ENCODE measurements at places on chromosomes 12 and 14. TPM values are rescaled to one million over a fixed set of nuclear protein-coding genes. Genes with fewer than 3 reads are reported as not detected.

DNA sequence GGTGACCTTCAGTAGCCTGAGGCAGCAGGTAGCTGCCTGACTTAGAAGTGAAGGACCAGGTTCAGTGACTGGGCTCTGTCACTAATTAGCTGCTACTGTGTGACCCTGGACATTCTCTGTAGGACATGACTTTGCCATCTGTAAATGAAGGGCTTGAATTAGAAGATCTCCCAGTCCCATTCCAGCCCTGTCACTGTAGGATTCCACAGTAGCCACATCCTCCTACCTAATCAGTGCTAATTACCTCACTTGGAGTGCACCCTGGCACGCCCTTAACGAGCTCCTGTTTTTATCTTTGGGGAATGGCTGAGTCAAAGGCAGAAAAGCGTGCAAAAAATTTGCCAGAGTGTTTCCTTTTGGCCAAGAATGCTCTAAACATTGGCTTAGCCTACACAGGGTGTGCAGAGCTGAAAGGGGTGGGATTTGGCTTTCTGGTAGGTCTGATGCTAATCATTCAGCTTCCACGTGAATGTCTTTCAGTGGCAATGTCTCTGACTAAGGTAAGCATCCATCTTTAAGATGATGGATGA, 6.8 kb downstream of the NTF3 start:
- no peaks in the 10 kb centered on the region for H3K4me1 ChIP-seq
- peaks cover 30% of the 10 kb centered on the region for H3K27me3 ChIP-seq
- no peak for DNase-seq
- no peaks in the 10 kb centered on the region for H3K36me3 ChIP-seq
- no peak overlapping the region for H3K27ac ChIP-seq
- no peak overlapping the region for H3K4me3 ChIP-seq

GRCh38 chr14:88030079-88030478, 25.1 kb downstream of the GPR65 start:
- no peak for DNase-seq
- no peak overlapping the region for H3K27ac ChIP-seq
- peaks cover 30% of the 10 kb centered on the region for H3K4me1 ChIP-seq
- H3K36me3 ChIP-seq, result no peaks in the 10 kb centered on the region

DNA sequence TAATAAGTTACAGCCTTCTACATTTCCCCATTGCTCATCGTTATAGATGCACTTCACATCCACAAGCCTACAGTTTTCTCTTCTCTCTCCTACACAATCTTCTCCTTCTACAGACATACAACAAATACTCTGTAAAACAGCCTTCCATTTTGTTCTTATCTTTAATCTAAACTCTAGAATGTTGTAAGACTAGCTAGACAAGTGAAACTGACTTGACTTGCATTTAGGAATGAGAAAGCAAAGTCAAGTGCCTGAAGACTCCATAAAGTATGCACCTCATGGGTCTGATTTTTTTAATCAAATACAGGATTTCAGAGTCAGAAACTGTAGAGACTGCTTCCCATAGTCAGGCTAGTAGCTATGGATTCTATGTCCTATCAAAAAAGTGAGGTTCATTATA, 190.3 kb downstream of the KLHL28 start:
- no peak for DNase-seq
- no peaks in the 10 kb centered on the region for H3K4me1 ChIP-seq
- H3K4me3 ChIP-seq, result no peak overlapping the region
- no peaks in the 10 kb centered on the region for H3K27me3 ChIP-seq

GRCh38 chr14:89607453-89607852, 190.4 kb upstream of the FOXN3 start:
- peaks cover 18% of the 10 kb centered on the region for H3K4me1 ChIP-seq
- H3K36me3 ChIP-seq, result peaks cover 2% of the 10 kb centered on the region
- no peaks in the 10 kb centered on the region for H3K27me3 ChIP-seq
- no peak for DNase-seq
- H3K4me3 ChIP-seq, result no peak overlapping the region
- H3K27ac ChIP-seq, result no peak overlapping the region

- no peaks in the 10 kb centered on the region for H3K36me3 ChIP-seq
- no peak overlapping the region for H3K4me3 ChIP-seq
- DNase-seq, result no peak
- H3K27me3 ChIP-seq, result no peaks in the 10 kb centered on the region
These were observed 42.3 kb downstream of the NPAS3 start for GRCh38 chr14:32980902-32981501.

DNA sequence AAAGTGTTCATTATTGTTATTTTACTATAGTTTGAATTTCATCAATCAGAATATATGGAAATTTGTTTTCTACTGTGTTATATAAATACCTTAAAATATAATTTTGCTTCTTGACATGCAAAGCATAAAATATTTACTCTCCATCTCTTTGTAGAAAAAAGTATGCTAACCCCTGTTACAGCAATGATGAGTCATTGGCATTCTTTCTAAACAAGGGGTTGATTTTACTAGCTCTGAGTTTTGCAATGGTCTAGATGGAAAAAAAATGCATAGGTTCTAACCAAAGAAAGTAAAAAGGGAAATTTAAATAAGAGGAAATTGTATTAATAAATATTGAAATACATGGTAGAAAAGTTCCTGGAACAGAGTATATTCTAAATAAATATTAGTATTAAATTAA, 990.2 kb upstream of the ATXN7L3B start:
- H3K27me3 ChIP-seq, result no peaks in the 10 kb centered on the region
- H3K4me3 ChIP-seq, result no peak overlapping the region
- no peak for DNase-seq
- no peaks in the 10 kb centered on the region for H3K4me1 ChIP-seq

DNA sequence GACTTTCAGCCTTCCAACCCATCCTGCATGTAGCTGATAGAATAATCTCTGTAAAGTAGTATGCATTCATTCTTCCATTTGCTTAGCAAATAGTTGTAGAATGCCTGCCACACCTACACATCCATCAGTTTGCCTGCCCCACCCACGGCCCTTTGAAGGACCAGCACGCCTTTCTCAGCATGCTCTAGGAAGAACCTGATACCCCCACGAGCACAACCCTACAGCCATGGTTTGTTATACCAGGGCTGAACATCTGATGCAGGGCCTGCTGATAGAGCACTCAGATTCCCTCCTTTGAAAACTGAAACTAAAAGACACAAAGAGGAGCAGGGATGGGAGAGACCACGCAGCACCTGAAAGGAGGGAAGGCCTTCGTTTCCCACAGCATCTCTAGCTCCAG, 205.1 kb downstream of the ANO2 start:
- peaks cover 8% of the 10 kb centered on the region for H3K27me3 ChIP-seq
- DNase-seq, result no peak
- H3K27ac ChIP-seq, result no peak overlapping the region
- no peaks in the 10 kb centered on the region for H3K4me1 ChIP-seq

DNA sequence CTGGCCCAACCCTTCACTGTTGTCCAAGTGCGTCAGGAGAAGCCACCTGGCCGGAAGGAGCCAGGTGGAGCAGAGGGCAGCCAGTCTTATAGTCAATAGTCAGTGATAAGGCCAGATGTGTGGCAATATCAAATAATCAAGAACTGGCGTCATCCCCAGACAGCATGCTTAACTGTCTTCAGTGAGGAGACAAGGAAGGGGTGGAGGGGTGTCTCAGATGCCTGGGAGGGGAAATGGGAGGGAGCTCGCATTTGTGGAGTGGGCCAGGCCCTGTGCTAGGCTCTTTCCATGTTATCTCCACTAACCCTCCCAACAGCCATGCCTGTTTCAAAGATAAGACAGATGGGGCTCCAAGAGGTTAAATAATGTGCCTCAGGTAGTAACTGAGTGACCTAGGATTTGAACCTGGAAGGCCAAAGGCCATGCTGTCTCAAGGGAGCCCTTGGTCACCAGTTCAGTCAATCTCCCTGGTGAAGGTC, 48.9 kb upstream of the FOS start:
- DNase-seq, result no peak
- no peaks in the 10 kb centered on the region for H3K27me3 ChIP-seq
- H3K27ac ChIP-seq, result peak overlapping the region; percentile 55
- peaks cover 58% of the 10 kb centered on the region for H3K4me1 ChIP-seq

- no peak overlapping the region for H3K27ac ChIP-seq
- H3K4me3 ChIP-seq, result no peak overlapping the region
- DNase-seq, result no peak
- H3K36me3 ChIP-seq, result no peaks in the 10 kb centered on the region
- H3K27me3 ChIP-seq, result no peaks in the 10 kb centered on the region
These were observed 4.2 kb upstream of the TMEM30B start for GRCh38 chr14:61285364-61285763.

DNA sequence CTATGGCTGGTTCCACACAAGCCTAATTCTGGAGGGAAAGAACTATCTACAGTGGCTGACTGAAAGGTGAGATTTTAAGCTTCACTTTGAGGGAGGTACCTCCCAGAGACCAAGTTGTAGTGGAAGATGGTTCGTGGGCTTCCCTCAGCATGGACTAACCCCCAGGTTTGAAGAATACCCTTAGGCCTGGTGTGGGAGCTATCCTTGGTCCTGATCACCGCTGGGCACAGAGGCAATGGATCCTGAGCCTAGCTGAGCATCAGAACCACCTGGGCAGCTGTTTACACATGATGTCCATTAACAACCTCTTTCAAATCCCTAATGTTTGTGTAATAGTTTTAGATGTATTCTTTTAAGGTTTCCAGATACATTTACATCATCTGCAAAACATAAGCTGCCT, 10.3 kb downstream of the DAO start:
- DNase-seq, result no peak
- H3K27me3 ChIP-seq, result no peaks in the 10 kb centered on the region
- H3K27ac ChIP-seq, result no peak overlapping the region
- H3K4me1 ChIP-seq, result no peaks in the 10 kb centered on the region

- peaks cover 19% of the 10 kb centered on the region for H3K4me1 ChIP-seq
- H3K4me3 ChIP-seq, result no peak overlapping the region
- no peak for DNase-seq
- no peaks in the 10 kb centered on the region for H3K36me3 ChIP-seq
These were observed 420.9 kb downstream of the PCNX1 start for GRCh38 chr14:71328183-71328582.

GRCh38 chr12:58433959-58434358, 486.3 kb downstream of the LRIG3 start:
- no peak overlapping the region for H3K4me3 ChIP-seq
- no peaks in the 10 kb centered on the region for H3K36me3 ChIP-seq
- H3K27ac ChIP-seq, result no peak overlapping the region
- no peaks in the 10 kb centered on the region for H3K4me1 ChIP-seq
- H3K27me3 ChIP-seq, result no peaks in the 10 kb centered on the region

GRCh38 chr14:54226103-54226502, 170.7 kb upstream of the CDKN3 start:
- H3K27me3 ChIP-seq, result peaks cover 26% of the 10 kb centered on the region
- DNase-seq, result no peak
- H3K4me1 ChIP-seq, result no peaks in the 10 kb centered on the region
- H3K4me3 ChIP-seq, result no peak overlapping the region
- no peaks in the 10 kb centered on the region for H3K36me3 ChIP-seq

- H3K4me1 ChIP-seq, result peaks cover 60% of the 10 kb centered on the region
- no peaks in the 10 kb centered on the region for H3K27me3 ChIP-seq
- DNase-seq, result no peak
- no peak overlapping the region for H3K4me3 ChIP-seq
These were observed 19.2 kb downstream of the PPTC7 start for GRCh38 chr12:110563702-110564470.

- H3K36me3 ChIP-seq, result peaks cover 22% of the 10 kb centered on the region
- H3K4me1 ChIP-seq, result peaks cover 69% of the 10 kb centered on the region
- peak overlapping the region; percentile 80 for H3K27ac ChIP-seq
These were observed 44.5 kb downstream of the KDM2B start for GRCh38 chr12:121536054-121536898.

DNA sequence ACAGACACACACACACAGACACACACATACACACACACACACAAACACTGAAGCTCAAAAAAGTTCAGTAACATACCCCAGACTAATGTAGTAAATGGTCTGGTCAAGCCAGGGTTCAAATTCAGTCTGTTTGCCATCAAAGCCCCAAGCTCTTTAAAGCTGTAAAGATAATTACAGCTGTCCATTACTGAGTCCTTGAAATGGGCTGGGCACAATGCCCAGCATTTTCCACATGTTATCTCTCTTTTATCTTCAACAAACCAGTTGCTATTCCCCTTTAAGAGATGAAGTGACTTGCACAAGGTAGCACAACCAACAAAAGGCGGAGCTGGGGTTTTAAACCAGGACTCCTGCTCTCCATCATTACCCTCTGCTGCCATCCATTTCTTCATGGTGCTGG, 7.6 kb upstream of the UNC119B start:
- H3K4me3 ChIP-seq, result no peak overlapping the region
- no peak overlapping the region for H3K27ac ChIP-seq
- H3K36me3 ChIP-seq, result peaks cover 46% of the 10 kb centered on the region
- no peak for DNase-seq
- H3K27me3 ChIP-seq, result no peaks in the 10 kb centered on the region

DNA sequence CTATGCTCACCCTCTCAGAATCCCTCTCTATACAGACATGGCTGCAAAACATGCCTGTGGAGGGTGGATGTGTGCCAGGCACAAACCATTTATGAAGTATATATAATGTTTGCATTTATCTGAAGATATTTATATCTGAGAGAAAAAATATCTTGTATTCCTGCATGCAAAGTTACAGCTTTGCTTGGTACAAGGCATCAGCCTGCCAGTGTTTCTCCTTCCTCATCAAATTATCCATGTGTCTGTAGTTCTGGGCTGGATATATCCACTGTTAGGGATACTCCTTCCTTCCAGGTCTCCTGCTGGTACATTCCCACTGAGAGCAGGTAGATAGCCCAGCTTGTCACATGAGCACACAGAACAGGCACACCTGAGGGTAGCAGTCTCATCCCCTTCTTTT, 12.0 kb downstream of the HOXC4 start:
- no peaks in the 10 kb centered on the region for H3K4me1 ChIP-seq
- no peak for DNase-seq
- H3K36me3 ChIP-seq, result no peaks in the 10 kb centered on the region
- H3K27me3 ChIP-seq, result peaks cover 47% of the 10 kb centered on the region
- H3K27ac ChIP-seq, result no peak overlapping the region

LRRC10 gene
- not detected for total RNA-seq

DAO gene
- not detected for total RNA-seq

KLRF1 gene
- total RNA-seq, result not detected

DCN gene
- not detected for total RNA-seq

LRFN5 gene
- not detected for total RNA-seq

TMCC3 gene
- 0.78 TPM for total RNA-seq

Data from CD4-positive, alpha-beta T cell (primary cell).